ENCODE measurements at places on chromosomes 7 and 10. TPM values are rescaled to one million over a fixed set of nuclear protein-coding genes. Genes with fewer than 3 reads are reported as not detected.

The ATG9B gene
- not detected for total RNA-seq

The TMEM184A gene
- total RNA-seq: not detected

The RSPH10B gene
- total RNA-seq: 0.12 TPM

The KCP gene
- 0.94 TPM for total RNA-seq

The OTUD1 gene
- total RNA-seq: 5.9 TPM

The UTF1 gene
- total RNA-seq: not detected

The TUBAL3 gene
- total RNA-seq: not detected

The VSIR gene
- total RNA-seq: 30.4 TPM

The ENTPD7 gene
- 12.4 TPM for total RNA-seq

The C10orf143 gene
- 0.82 TPM for total RNA-seq
